ENCODE measurements at places on chromosomes 16 and 17. TPM values are rescaled to one million over a fixed set of nuclear protein-coding genes. Genes with fewer than 3 reads are reported as not detected.

Gene TBC1D3B
- total RNA-seq, result 3.4 TPM

Gene GPR179
- 0.05 TPM for total RNA-seq

DNA sequence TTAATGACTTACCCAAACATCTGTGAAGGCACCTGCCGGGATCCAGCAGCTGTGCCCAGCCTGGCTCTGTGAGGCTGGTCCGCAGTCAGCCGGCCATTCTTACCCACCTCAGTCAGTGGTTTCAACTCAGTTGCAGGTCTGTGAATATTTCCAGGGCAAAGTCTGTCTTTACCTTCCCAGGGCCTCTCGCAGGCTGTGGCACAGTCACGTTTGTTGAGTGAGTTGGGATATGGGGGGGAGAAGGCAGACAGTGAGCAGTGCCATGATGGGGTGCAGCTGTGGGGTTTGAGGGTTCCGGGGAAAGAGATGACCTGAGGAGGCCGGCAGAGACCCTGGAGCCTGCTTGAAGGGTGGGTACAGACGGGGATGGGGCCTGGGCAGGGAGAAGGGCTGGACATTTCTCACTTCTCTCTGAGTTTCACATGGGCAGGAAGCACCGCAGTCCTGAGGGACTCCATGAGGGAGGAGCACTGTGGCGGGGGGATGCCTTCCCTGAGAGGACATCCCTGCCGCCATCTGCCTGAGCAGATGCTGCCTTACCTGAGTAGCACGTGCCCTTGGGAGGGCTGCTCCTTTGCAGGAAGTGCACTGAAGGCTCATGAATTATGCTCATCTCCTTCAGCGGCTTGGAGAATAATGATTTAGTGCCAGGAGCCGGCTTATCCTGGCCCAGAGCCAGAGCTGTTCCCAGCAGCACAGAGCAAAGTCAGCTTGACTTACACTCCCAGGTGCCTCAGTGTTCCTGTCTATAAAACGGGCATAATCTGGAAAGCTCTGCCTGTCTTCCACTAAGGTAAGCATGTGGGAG, 48.1 kb downstream of the KSR1 start:
- H3K4me3 ChIP-seq, result no peak overlapping the region
- DNase-seq, result no peak
- no peaks in the 10 kb centered on the region for H3K36me3 ChIP-seq

Gene TNFRSF13B
- not detected for total RNA-seq

- no peaks in the 10 kb centered on the region for H3K27me3 ChIP-seq
- DNase-seq, result peak; percentile 98
- H3K27ac ChIP-seq, result peak within 1 kb of the TSS; percentile 97
- peak within 1 kb of the TSS; percentile 79 for H3K4me3 ChIP-seq
- peaks cover 41% of the 10 kb centered on the region for H3K4me1 ChIP-seq
These were observed at the start of gene NAGLU for GRCh38 chr17:42536048-42536371. Gene NAGLU (plus strand): TSS chr17:42536241. CDS start chr17:42536273, 32 bp downstream.

DNA sequence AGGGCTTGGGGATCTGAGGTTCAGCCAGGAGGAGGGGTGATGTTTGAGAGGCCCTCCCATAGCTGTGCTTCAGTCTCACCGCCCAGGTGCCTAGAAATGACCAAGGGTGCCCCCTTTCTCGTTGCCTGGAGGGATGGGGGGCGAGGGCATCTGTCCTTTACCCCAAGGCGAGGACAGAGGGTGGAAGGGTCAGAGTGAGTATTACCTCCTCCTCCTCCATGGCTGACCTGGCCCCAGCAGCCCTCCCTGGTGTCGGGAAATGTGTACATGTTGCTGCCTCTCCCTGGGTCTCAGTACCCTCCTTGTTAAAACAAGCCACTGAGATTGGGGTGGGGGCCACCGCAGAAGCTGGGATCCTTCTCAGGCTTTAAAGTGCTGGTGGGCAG, 2.4 kb downstream of the NECAB2 start:
- H3K4me1 ChIP-seq, result no peaks in the 10 kb centered on the region
- H3K4me3 ChIP-seq, result no peak overlapping the region
- peaks cover 6% of the 10 kb centered on the region for H3K36me3 ChIP-seq
- H3K27ac ChIP-seq, result no peak overlapping the region

GRCh38 chr16:78286065-78286464, 186.6 kb downstream of the WWOX start:
- H3K27me3 ChIP-seq, result no peaks in the 10 kb centered on the region
- no peaks in the 10 kb centered on the region for H3K4me1 ChIP-seq
- no peak overlapping the region for H3K4me3 ChIP-seq

Gene BRICD5
- 10.9 TPM for total RNA-seq

Gene NXN
- total RNA-seq, result 13.8 TPM

DNA sequence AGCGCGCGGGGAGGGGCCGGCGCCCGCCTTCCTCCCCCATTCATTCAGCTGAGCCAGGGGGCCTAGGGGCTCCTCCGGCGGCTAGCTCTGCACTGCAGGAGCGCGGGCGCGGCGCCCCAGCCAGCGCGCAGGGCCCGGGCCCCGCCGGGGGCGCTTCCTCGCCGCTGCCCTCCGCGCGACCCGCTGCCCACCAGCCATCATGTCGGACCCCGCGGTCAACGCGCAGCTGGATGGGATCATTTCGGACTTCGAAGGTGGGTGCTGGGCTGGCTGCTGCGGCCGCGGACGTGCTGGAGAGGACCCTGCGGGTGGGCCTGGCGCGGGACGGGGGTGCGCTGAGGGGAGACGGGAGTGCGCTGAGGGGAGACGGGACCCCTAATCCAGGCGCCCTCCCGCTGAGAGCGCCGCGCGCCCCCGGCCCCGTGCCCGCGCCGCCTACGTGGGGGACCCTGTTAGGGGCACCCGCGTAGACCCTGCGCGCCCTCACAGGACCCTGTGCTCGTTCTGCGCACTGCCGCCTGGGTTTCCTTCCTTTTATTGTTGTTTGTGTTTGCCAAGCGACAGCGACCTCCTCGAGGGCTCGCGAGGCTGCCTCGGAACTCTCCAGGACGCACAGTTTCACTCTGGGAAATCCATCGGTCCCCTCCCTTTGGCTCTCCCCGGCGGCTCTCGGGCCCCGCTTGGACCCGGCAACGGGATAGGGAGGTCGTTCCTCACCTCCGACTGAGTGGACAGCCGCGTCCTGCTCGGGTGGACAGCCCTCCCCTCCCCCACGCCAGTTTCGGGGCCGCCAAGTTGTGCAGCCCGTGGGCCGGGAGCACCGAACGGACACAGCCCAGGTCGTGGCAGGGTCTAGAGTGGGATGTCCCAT, 232.8 kb downstream of the SEC14L1 start:
- peak overlapping the region; percentile 98 for H3K4me3 ChIP-seq
- no peaks in the 10 kb centered on the region for H3K36me3 ChIP-seq
- peaks cover 92% of the 10 kb centered on the region for H3K4me1 ChIP-seq
- H3K27me3 ChIP-seq, result no peaks in the 10 kb centered on the region
- H3K27ac ChIP-seq, result peak overlapping the region; percentile 98

- H3K27ac ChIP-seq, result peak overlapping the region; percentile 98
- DNase-seq, result peak; percentile 100
- peaks cover 13% of the 10 kb centered on the region for H3K36me3 ChIP-seq
- peaks cover 53% of the 10 kb centered on the region for H3K4me1 ChIP-seq
- H3K4me3 ChIP-seq, result peak overlapping the region; percentile 90
These were observed 388 bp upstream of the AKTIP start for GRCh38 chr16:53503270-53503923.

DNA sequence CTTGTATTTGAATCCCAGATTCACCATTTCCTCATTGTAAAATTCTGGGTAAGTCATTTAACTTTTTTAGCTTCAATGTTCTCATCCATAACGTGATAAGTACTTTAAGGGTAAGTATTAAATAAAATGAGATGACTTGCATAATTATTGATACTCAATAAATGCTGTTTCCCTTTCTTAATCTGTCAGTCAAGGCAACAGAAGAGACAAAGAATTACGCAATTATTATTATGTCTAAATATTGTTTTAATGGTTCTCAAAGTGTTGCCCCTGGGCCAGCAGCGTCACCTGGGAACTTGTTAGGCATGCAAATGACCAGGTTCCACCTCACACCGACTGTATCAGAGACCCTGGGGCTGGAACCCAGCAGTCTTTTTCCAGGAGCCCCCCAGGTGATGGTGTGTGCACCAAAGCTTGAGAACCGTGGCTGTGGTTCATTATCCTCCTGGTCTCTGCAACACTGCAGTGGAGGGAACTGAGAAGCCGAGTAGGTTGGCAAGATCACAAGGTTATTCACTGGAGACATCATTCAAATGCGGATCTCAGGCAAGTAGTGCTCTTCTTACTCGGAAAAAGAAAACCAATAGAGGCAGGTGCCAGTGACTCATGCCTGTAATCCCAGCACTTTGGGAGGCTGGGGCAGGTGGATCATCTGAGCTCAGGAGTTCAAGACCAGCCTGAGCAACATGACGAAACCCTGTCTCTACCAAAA, 43.5 kb downstream of the LYRM9 start:
- no peak overlapping the region for H3K4me3 ChIP-seq
- no peak for DNase-seq
- no peaks in the 10 kb centered on the region for H3K27me3 ChIP-seq
- H3K4me1 ChIP-seq, result no peaks in the 10 kb centered on the region
- no peak overlapping the region for H3K27ac ChIP-seq
- H3K36me3 ChIP-seq, result no peaks in the 10 kb centered on the region

Gene TMIGD1
- not detected for total RNA-seq

- no peak overlapping the region for H3K4me3 ChIP-seq
- no peak overlapping the region for H3K27ac ChIP-seq
These were observed 30.8 kb upstream of the METTL16 start for GRCh38 chr17:2542456-2542855.

Gene MAPT
- total RNA-seq, result 28.6 TPM

- H3K4me3 ChIP-seq, result no peak overlapping the region
- H3K4me1 ChIP-seq, result peaks cover 10% of the 10 kb centered on the region
- H3K36me3 ChIP-seq, result peaks cover 13% of the 10 kb centered on the region
- no peak overlapping the region for H3K27ac ChIP-seq
- no peak for DNase-seq
- H3K27me3 ChIP-seq, result peaks cover 6% of the 10 kb centered on the region
These were observed 71.1 kb downstream of the RPH3AL start for GRCh38 chr17:281365-281999.

DNA sequence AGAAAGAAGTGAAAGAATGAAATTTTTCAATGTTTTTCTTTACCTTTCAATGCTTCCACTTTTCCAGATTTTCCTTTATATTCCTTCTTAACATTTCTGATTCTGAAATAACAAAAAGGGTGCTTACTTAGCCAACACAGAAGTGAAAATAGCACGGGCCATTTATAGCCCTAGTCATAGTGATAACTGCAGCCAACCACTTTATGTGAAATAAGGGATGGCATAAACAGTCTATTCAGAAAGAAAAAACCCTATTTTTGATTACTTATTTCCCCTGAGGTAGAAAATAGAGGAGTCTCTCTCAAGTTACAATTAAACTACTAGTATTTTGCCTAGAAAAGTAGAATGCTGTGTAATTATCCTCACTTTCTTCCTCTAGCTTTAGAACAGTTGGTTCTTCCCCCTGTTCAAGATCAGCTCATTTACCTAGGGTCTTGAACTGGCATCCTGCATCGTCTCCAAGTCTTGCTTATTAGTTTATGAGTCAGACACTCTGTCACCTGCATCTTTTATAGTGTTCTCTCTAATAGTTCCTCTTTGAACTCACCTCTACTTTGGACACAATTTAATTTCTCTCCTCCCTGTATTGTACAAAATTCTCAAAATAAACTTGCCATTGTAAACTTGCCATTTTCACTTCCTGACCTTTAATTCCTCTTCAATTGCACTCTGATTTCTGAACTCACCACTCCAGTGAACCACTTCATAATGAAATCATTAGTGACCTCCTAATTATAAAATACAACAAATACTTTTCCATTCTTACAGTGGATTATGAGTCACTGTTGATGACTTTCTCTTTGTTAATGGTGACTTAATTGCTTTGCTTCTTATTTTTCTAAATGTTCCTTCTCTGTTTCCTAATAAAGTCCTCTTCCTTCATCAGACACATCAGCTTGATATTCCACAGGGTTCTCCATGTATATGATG, 23.6 kb downstream of the ABCA6 start:
- H3K4me3 ChIP-seq, result peak overlapping the region; percentile 42
- H3K36me3 ChIP-seq, result peaks cover 10% of the 10 kb centered on the region
- no peak for DNase-seq
- peak overlapping the region; percentile 39 for H3K27ac ChIP-seq

DNA sequence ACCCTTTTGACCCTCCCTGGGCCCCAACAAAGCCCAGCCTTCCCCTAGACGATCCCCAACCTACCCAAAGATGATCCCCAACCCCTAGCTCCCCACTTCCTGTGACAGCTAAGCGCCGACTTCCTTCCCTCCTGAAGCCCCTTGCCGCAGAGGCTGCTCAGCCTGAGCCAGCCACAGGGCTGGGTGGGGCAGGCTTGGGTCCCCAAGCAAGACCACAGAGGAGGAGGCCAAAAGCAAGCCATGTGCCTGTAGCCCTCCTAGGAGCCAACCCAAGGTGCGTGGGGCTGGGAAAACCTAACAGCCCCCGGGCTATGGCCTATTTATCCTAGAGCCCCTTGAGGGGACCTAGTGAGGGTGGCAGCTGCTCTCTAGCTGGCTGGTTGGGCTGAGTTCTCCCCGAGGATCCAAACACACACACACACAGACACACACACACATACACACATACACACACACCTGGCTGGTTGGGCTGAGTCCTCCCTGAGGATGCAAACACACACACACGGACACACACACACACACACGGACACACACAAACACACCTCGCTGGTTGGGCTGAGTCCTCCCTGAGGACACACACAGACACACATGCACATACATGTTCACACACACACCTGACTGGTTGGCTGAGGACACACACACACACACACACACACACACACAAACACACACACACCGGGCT, 4.8 kb downstream of the ARRB2 start:
- H3K27ac ChIP-seq, result no peak overlapping the region
- no peak for DNase-seq
- H3K4me3 ChIP-seq, result no peak overlapping the region
- H3K27me3 ChIP-seq, result no peaks in the 10 kb centered on the region
- peaks cover 24% of the 10 kb centered on the region for H3K36me3 ChIP-seq

Gene CHST5
- total RNA-seq, result 0.85 TPM

DNA sequence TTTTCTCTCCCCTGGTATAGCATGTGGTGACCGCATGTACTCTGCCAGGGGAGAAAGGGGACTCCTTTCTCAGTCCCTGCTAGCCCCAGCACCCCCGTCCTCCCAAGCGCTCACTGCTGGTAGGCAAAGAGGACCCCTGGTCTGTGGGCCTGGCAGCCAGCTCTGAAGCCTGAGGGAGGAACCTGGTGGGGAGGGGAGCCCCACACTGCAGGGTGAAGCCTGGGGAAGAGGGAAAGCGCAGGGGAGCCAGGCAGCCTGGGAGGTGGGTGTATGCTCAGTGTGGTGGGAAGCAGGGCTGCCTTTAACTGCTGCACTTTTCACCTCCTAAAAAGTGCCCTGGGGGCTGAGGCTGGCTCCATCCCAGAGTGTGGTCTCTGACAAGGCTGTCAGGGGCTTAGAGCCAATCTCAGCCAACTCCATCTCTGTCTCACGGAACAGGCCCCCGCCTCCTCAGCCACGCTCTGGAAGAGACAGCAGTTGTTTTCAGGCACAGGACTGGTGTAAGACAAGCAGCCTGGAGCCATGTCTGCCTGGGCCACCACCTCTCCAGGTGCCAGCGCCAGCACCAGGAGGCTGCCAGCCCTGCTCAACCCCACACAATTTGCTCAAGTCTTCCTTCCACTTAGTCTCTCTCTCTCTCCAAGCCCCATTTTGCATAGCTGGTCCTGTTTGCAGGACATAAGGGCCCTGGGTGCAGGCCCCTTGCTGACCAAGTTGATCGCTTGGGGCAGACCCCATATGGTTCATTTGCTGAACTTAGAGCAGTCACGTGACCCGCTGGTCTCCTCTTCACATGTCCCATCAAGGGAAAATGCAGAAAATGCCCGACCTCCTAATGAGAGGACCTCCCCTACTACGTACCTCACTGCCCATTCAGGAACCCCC, 14.7 kb upstream of the TBX2 start:
- peaks cover 30% of the 10 kb centered on the region for H3K4me1 ChIP-seq
- no peak overlapping the region for H3K4me3 ChIP-seq
- DNase-seq, result no peak
- no peaks in the 10 kb centered on the region for H3K36me3 ChIP-seq
- H3K27ac ChIP-seq, result no peak overlapping the region

Gene SPIRE2
- total RNA-seq, result 1.2 TPM

All from left ventricle myocardium inferior (tissue), 1 donor.